ENCODE measurements at places on chromosomes 16 and 17. TPM values are rescaled to one million over a fixed set of nuclear protein-coding genes. Genes with fewer than 3 reads are reported as not detected.

Gene CLDN7
- 147 TPM for total RNA-seq

- DNase-seq = no peak
Observed at GRCh38 chr16:49743203-49743464, 112.8 kb downstream of the ZNF423 start.

GRCh38 chr16:5917436-5918195, 820.0 kb upstream of the EEF2KMT start:
- DNase-seq = no peak

Gene CRISPLD2
- total RNA-seq = 11.0 TPM

DNA sequence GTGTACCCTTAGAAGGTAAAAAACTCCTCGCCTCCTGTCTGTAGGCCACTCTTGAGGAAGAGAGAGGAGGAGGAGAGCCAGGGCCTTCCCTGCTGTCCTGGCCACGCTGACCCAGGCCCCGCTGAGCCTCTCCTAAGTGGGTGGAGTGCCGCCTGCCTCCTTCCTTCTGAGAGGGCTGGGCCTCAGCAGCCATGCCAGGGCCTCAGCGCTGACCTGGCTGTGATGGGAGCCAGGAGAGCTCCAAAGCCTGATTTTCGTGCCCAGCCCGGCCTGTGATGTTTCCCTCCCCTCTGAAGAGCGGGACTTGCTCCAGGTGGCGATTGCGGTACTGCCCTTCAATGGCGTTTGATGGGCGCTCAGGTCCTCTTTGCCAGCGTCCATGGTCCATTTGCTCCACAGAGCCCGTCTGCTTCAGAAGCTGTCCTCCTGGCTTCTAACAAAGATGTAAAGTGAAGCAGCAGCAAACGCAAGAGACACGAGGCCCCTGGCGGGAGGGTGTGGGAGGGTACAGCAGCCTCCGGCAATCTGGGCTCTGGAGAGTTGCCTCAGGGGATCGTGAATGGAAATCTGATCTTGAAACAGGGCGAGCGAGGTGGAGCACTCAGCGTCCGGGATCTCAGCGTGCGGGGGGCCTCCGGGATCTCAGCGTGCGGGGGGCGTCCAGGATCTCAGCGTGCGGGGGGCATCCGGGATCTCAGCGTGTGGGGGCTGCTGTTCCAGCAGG, 93.5 kb downstream of the NPIPB11 start:
- DNase-seq = no peak

Gene MT1A
- not detected for total RNA-seq

DNA sequence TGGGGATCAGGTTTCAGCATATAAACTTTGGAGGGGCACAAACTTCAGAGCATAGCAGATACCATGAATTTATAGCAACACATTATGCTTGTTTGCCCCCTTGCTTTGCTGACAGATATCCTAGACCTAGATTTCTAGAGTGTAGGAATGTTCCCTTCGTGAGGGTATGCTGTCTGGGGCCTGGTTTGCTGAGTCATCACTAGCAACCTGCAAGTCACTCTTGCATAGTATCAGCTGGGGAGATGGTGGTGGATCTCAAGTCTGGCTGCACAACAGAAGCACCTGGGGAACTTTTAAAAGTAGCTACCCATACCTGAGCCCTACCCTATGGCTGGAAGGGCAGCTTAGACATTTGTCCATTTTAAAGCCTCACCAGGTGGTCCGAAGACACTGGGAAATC, 22.3 kb upstream of the HSBP1 start:
- DNase-seq = no peak

- DNase-seq = no peak
Observed at GRCh38 chr16:86525696-86526095, 15.4 kb downstream of the FOXF1 start.

- DNase-seq = no peak
Observed at GRCh38 chr17:5100832-5101231, 10.8 kb downstream of the ZNF232 start.

- no peak for DNase-seq
Observed at GRCh38 chr16:11359370-11359769, 14.1 kb downstream of the RMI2 start.

Gene ODAD4
- total RNA-seq = 7.1 TPM

GRCh38 chr17:64773386-64773835, 111.3 kb upstream of the SMURF2 start:
- DNase-seq = no peak

GRCh38 chr17:41812381-41813151, at the start of gene FKBP10:
Gene FKBP10, plus strand, starts transcription at chr17:41813004. Its CDS starts 31 bp downstream, at chr17:41813035.
- peak; percentile 67 for DNase-seq

- DNase-seq = no peak
Observed at GRCh38 chr17:78882540-78883088, 20.4 kb downstream of the CEP295NL start.

- DNase-seq = no peak
Observed at GRCh38 chr16:89290887-89291286, 73.4 kb downstream of the ZNF778 start.

DNA sequence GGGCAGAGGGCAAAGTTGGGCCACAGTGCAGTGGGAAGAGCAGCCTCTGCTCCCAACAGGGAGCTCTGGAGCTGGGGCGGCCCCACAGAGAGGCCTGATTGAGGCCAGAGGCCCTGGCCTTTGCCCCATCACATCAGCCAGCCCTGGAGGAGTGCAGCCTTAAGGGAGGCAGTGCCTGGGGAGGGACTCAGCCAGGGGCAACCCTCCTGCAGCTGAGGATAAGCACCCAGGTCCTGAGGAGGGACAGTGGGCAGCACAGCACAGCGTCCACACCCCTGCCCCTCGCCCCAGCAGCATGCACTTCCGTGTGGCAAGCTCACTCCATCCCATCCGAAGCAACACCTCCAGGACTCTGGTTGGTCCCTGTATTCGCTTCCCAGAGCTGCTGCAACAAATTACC, 61.9 kb upstream of the CBX4 start:
- DNase-seq = no peak

DNA sequence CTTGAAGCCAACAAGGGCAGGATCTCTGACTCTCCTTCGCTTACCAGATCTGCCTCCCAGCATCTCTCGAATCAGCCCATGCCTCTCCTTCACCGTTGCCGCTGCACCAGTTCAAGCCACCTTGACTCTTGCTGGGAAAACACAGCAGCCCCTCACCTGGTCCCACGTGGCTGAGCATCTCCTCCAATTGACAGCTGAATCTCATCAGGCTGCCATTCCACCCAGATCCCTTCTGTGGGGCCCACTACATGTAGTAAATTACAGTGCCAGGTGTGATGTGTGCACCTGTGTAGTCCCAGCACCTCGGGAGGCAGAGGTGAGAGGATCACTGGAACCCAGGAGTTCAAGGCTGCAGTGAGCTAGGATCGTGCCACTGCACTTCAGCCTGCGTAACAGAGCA, 37.8 kb upstream of the C16orf78 start:
- DNase-seq = no peak

DNA sequence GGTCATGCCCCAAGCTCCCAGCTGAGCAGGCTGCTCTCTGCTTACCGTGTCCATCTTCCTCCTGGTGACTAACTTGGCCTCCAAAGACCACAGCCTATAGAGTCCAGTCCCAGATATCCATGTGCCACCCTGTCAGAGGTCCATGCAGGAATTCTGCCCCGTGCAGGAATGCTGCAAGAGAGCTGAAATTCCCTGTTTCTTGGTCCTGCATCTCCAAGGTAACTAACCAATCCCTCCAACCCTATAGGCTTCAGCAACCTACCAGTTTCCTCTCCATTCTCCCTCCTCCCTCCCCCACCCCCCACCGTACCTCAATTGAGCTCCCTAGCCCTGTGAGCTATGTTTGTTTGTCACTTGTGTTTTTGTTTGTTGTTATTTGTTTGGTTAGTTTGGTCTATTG, 9.6 kb upstream of the MKS1 start:
- no peak for DNase-seq

Gene LSM12
- total RNA-seq = 54.1 TPM

GRCh38 chr17:72661945-72662826, 430.3 kb downstream of the SLC39A11 start:
- no peak for DNase-seq

Gene SMTNL2
- 8.3 TPM for total RNA-seq

Gene HS3ST3B1
- 14.2 TPM for total RNA-seq

Gene ULK2
- total RNA-seq = 29.0 TPM

GRCh38 chr17:29292992-29293889, 707 bp downstream of the NUFIP2 start:
- peak; percentile 57 for DNase-seq

DNA sequence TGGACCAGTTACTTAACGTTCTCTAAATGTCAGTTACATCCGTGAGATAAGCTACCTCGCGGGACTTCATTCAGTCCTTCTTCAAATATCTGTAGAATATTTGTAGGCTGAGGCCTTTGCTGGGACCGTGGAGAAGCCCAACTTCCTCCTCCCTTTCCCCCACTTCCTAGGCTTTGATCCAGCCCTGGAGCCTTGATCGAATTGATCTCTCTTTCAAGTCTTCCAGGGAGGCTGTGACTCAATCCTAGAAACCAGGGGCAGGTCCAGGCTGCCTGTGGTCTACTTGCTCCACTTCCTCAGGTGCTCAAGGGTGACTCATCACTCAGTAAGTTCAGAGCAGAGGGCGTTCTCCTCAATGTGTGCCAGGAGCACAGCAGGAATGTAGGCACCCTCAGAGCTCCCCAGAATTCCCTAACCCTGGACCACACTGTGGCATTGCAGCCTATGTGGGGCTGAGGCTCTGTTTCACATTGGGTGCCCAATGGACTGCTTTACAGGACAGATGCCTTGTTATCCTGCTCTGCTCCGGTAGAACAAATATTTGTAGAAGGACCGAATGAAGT, 11.2 kb upstream of the CEP20 start:
- DNase-seq = no peak

GRCh38 chr17:60720763-60721531, 43.3 kb downstream of the BCAS3 start:
- peak; percentile 20 for DNase-seq
